ENCODE measurements at places on chromosomes 12 and 14.

DNA sequence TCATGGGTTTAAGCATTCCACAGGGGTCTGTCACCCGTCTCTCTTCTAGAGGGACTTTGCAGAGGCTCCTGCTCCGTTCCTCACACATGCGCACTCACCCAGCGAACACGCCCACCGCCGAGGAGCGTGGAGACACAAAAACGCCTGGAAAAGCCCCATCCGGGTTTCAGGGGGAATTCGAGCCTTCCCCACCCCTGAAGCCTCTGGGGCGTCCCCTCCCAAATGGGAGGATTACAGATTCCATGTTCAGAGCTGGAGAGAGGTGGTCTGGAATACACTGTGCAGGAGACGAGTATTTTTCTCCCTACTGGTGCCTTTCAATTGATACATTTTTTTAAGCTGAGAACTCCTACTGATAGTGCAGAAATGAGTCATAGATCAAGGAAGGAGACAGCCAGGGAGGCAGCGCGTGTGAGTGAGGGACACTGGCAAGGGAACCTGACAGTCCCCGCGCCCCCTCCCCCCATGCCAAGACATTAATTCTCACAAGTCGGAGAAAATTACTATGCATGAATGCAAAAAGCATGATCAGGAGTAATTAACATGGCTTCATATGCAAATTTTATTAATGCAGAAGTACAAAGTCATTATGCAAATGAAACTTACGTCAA lies 36.9 kb downstream of the BCL11B start:
- peak; percentile 69 for DNase-seq

GRCh38 chr14:73851000-73851399 lies 631 bp upstream of the PTGR2 start:
- no peak for DNase-seq

DNA sequence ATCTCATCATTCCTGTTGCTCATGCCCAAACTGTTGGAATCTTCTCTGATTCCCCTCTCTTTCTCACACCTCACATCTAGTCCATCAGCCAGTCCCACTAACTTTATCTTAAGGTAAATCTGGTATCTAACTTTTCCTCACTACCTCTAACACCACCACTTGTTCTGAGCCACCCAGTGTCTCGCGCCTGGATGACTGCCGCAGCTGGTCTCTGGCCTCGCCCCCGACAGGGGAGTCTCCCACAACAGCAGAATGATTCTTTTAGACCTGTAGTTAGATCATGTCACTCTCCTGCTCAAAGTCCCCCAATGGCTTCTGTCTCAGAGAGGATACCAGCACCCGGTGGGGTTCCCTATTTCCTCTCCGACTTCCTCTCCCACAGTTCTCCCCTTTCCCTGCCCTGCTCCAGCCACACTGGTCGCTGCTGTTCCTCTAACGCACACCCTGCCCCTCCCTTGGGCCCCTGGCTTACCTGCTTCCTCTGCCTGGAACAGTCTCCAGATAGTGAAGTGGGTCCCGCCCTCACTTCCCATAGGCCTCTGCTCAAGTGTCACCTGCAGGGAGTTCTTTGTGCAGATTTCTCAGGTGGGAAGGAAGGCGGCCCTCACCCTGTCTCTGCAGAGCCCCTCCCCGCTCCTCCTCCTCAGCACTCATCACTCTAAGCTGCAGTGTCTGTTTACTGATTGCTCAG lies 338.5 kb upstream of the FKBP4 start:
- no peak for DNase-seq

- no peak for DNase-seq
Measured at GRCh38 chr14:33634631-33635030, 316.2 kb downstream of the EGLN3 start.

- DNase-seq = no peak
Measured at GRCh38 chr12:120588948-120589930, 8.0 kb upstream of the POP5 start.

DNA sequence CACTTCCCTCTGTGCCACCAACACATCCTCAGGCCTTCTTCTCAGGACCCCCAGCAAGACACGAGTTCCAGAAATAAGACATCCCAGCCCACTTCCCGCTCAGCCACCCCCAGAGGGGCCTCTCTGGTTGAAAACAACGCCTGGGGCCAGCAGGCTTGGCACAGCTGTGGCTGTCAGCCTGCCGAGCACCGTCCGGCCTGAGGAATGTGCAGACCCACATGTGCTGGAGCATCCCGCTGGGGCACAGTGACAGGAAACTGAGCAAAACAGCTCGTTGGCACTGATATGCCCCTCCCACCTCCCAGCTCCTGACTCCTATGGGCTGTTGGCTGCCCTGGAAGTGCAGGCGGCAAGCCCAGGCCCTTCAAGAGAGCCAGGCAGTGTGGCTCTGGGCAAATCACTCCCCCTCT lies 1.4 kb downstream of the SYNE3 start:
- DNase-seq = no peak

GRCh38 chr14:58296726-58297125 lies 1.6 kb upstream of the ARID4A start:
- DNase-seq = no peak

DNA sequence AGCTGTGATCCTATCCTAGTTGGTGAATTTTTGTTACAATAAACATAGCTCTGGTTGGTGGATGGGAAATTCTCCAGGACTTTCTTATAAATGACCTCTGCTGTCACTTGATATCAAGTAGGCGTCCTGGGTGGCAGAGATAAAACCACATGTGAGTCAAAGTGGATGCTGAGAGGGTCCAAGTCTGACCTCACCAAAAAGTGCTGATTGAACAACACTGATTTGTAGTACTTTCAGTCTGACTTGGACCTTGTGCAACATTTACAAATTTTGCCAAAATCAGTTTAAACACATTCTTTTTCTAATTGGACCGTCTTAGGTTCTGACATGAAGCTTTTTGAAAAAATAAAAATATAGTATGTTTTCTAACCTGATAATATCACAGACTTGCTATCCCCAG lies 585.6 kb downstream of the GALC start:
- DNase-seq = no peak

DNA sequence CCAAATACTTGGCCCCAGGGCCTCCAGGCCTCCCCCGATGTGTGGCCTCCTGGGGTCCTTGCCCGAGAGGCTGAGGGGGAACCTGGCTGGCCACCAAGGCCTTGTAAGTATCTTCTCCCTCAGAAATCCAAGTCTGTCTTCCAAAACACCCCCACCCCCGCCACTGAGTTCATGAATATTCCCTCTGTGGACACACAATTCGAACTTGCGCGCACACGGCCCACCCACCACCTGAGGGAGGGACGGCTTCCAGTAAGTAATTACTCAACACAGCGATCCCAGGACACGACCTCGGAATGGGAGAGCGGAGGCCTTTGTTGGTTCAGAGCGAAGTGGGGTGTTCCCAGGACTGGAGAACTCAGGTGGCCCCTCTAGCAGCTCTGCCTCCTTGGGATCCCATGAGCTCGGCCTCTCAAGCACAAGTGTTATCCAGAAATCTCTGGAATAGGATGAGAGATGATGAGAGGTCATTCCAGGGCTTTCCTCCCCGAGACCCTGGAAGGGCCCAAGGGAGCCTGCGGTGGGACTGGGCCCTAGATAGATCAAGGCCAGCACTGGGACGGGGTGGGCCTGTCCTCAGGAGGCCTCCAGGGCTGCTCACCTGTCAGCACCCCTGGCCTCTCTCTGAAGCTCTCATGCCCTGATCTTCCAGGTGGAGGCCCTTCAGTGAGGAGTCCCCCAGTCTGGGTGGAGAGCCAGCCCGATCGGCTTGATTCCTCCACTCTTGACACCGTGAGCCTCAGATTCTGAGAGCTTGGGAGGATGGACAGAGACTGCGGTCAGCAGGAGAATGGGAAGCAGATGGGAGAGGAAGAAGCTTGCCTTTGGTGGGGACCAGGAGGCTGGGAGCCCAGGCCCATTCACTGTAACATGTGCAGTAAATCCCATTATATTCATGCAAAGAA lies 219.0 kb upstream of the RTL1 start:
- no peak for DNase-seq

GRCh38 chr14:77007975-77008421 lies 20.5 kb downstream of the IRF2BPL start:
- no peak for DNase-seq

- DNase-seq = no peak
Measured at GRCh38 chr12:32505067-32505945, 105.9 kb downstream of the FGD4 start.

GRCh38 chr12:3257411-3257810 lies 180.2 kb downstream of the TSPAN9 start:
- no peak for DNase-seq

- peak; percentile 74 for DNase-seq
Measured at GRCh38 chr14:21924479-21924878, 250.9 kb upstream of the OR4E1 start.

DNA sequence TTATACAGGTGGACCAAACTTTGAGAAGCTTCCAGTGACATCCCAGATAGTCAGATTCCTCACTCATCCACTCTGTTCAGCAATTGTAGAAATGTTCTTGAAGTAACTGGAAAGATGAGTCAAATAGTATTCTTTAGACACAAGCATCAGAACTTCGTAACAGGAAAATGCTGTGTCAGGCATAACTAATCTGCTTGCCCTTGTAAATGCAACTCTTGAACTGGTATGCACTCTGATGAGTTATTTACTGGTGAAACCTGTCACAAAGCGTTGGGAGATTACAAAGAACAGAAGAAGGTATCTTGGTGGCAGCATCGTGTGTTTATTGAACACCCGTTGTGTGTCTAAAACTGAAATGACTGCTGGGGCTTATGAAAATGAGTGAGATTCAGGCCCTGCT lies 10.8 kb upstream of the DUSP6 start:
- no peak for DNase-seq

GRCh38 chr12:33265033-33265731 lies 174.4 kb downstream of the SYT10 start:
- no peak for DNase-seq

- DNase-seq = peak; percentile 56
Measured at GRCh38 chr12:80186727-80187217, 87.4 kb downstream of the OTOGL start.

GRCh38 chr12:87074781-87075180 lies 818.6 kb upstream of the MGAT4C start:
- DNase-seq = no peak

DNA sequence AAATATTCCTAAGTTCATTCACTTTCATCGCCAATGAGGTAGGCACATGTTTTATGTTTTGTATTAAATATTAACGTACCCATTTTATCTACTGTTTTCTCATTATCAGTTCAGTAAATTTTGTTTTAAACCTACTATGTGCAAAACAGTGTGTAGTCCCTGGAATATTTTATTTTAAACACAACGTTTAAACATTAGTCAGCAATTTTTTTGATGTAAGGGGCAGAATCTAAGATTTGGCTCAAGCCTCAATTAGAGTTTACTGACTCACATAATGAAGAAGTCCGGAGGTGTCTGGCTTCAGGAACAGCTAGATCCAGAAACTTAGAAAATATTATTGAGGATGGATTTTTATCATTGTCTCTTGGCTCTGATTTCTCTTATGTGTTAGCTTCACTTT lies 267.5 kb downstream of the C12orf75 start:
- DNase-seq = no peak

DNA sequence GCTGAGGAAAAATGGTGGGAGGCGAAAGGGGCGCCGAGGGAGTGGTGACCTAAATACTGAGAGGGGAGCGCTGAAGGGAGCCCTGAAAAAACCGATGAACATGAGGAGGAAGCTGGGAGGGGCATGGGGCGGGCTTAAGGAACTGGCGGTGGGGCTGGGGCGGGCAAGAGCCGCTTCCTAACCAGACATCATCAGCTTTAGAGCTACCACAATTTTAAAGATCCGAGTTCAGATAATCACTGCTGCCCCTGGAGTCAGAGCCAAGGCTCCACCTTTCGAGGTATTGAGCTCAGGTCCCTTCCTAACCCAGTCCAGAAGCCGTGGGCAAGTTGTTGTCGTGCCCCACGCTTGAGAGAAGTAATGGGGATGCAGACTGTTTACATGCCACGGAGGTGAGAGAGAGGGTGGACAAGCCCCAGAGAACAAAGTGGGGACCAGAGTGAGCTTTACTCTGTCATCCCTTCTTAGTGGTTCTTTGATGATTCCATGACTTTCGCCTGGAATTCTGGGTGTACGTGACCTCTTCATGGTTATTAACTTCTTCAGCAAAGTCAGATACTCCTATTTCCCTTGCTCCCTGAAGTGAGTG lies 393 bp downstream of the ORMDL2 start:
- DNase-seq = no peak

- DNase-seq = no peak
Measured at GRCh38 chr12:32811686-32812392, 56.1 kb upstream of the YARS2 start.

DNA sequence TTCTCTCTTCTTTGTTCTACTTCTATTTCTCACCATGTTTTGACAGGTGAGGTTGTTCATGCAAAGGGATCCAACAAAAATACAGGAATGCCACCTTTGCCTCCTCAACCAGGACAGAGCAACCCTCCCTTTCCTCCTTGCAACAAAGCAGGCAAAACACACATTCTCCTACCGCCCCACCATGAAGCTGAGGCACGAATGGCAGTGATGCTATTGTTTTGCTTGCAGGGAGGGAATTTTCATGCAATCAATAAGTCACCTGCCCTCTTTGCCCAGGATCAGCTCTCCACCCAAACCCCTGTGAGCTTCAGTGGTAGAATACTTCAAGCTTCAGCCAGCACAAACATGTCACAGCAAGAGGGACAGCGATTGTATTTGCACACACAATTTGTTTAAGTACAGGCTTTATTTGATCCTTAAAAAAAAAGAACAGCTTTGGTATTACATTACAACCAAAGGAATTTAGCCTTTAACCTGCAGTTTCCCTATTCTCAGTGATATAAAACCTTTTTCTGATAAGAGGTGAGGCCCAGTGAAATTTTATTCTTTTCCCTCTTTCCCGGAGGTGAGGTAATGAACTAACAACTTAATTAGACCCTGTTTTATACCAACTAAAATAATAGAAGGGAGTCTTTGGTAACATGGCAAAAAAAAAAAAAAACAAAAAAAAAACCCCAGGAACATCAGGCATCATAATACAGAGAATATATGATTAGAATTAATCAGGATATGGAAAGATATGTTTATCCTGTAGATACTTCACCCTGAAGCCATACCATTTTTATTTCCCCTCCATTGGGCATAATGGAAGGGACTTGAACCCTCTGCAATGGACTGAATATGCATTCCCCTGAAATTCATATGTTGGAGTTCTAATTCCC lies 87.0 kb upstream of the EEA1 start:
- DNase-seq = no peak

DNA sequence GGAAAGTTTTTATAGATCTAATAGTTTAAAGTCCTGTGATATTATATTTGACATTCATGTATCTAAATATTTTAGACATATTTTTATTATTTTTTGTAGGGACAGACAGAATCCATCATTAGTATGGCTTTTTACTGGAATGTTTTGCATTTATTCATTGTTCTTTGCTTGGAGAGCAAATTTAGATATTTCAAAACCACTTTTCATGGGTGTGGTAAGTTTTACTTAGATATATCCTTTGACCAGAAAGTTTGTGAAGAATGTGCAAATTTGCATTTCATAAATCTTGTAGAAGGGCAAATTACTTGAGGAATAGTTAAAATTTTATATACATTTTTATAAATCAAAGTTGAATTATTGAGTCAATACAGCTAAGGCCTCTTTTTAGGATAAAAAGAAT lies 37.5 kb downstream of the TMEM260 start:
- no peak for DNase-seq

- DNase-seq = no peak
Measured at GRCh38 chr12:81174664-81175063, 96.8 kb downstream of the ACSS3 start.

Data from CD4-positive, alpha-beta T cell treated with Interferon alpha-2 for 1 hour (primary cell).